ENCODE measurements at places on chromosomes 3 and 15. TPM values are rescaled to one million over a fixed set of nuclear protein-coding genes. Genes with fewer than 3 reads are reported as not detected.

DNA sequence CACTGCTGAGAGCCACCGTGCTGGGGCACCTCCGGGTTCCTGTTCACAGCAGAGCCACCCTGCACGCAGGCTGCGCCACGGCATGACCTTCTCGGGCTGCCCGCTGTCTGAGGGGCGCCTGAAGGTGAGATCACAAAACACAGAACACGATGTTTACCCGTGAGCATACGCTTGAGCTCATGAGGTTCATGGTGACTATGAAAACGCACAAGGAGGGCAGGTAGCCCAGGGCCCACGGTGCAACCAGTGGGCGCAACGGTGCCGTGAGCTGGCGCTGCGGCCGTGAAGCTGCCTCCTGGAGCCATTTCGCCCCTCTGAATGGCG lies 36.1 kb downstream of the KLHL25 start:
- no peak for DNase-seq

GRCh38 chr3:77513542-77513941 lies 473.6 kb downstream of the ROBO2 start:
- DNase-seq: no peak

DNA sequence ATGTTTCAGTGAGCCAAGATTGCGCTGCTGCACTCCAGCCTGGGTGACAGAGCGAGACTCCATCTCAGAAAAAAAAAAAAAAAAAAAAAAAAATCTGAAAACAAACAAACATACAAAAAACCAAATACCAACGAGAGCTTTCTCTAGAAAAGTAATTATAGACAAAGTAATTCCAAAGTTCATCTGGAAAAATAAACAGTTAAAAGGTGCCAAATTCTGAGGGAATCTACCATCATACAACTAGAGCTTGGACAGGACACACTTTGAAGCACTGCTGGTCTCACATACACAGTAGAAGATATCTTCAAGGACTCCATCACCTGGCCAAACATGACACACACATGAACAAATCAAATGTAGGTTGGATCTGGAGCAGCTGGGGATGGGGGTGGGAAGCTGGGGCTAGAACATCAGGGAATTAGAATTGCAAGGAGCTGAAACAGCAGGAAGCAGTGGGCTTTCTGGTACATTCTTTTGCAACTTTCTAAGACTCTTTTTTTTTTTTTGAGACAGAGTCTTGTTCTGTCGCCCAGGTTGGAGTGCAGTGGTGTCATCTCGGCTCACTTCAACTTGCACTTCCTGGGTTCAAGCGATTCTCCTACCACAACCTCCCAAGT lies 41.1 kb upstream of the CTSH start:
- DNase-seq: no peak

DNA sequence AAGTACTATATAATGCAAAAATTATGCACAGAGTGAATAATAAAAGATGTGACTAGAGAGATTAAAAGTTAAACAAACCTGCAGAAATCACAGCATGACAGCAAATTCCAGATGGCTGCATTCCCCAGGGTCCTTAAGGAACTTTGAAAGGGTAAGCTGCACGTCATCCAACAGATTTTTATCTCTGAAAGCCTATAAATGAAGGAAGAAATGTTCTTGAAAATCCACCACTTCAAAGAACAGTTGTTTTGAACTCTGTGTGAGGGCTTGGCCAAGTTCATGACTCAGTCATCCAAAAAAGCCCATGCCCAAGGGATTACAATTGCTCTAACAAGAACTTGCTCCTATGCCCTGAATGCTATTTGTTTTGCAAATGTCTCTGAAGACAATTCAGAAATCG lies 603.6 kb downstream of the PLOD2 start:
- no peak for DNase-seq

DNA sequence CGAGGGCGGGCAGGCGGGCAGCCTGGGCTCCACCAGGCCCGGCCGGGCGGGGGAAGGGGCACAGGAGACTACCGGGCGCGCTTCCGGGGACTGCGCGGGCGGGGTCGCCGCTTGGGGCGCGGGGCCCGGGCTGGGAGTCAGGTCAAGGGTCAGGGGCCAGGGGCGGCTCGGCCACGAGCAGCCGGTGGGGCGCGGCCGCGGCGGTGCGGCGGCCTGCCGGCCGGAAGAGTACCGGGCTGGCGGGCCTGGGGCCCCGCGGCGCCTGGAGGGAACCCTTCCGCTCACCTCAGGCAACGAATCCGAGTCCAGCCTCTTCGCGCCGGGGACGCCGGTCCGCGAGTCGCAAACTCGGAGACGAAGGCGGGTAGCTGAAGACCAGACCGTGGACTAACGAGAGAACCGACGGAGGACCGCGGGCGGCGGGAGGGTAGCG lies 225 bp downstream of the RHOA start:
- no peak for DNase-seq

- DNase-seq: no peak
These were observed 61.3 kb downstream of the TMCO5A start for GRCh38 chr15:37995461-37996347.

DNA sequence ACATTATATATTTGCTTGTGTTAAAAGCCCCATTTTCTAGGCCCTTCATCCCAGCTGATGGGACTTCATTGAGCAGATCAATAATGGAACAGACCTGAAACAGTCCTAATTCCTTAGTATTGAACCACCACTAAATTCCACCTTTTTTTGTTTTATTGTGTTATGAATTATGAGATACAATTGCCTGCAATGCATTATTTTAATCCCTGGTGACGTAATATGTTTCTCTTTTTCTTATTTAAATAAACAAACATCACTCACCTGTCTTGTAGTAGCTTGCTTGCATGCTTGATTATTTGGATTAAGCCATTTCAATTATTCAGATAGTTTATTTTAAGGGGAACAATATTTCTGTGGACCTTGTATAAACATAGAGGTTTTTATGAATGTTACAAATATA lies 40.7 kb upstream of the GMNC start:
- DNase-seq: no peak

GRCh38 chr3:88997260-88997659 lies 110.2 kb upstream of the EPHA3 start:
- DNase-seq: no peak

DNA sequence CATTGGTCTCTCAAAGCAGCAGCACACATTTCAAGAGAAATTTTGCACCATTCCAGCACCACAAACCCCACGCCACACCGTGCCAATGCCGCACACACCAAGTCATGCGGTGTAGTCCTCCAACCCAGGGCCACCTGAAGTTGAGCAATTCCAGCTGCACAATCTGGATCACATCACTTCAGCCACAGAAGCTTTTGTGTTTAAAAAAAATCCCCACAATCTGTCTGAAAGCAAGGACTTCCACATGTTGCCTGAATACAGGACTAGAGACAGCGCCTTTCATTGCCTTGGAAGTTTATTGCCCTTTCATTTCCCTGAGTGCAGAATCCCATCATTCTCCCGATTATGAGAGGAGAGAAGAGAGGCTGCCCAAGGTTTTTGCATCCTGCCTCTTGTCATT lies 175.6 kb upstream of the BCL6 start:
- no peak for DNase-seq

- DNase-seq: no peak
These were observed 229.5 kb downstream of the CHL1 start for GRCh38 chr3:426072-426471.

GRCh38 chr3:14130230-14130629 lies 5.4 kb downstream of the TMEM43 start:
- DNase-seq: no peak

GRCh38 chr3:152477422-152477821 lies 208.7 kb downstream of the MBNL1 start:
- no peak for DNase-seq

DNA sequence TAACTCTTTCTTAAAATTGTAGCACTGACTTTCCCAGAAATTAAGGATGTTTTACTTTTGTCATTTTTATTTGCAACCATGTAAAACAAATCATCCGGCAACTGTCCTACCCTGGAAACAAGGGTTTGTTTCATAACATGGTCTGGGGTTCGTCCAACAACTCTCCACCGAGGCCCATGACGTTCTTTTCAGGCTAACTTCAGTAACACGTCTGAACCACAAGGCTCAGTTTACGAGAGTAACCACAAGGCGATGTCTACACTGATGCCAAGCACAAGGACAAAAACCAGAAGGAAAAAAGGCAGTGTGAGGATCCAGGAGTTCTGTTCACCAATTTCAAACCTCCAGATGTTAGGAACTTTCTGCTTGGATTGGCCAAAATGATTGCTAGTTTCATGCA lies 546.1 kb downstream of the NTRK3 start:
- no peak for DNase-seq

DNA sequence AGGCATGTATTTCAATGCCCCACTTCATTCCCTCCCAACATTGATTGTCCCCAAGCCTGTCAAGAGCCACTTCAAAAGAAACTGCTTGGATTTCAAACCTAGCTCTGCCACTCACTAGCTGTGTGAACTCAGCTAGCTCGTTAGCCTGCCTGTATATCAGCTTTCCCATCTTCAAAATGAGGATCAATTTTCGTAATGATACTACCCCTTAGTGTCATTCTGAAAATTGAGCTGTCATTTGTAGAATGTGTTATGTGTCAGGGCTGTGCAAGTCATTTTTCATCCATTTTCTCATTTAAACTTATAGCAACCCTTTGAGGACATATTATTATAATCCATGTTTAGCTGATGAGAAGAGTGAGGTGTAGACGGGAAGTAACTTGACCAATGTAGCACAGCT lies 88.6 kb downstream of the TRIM42 start:
- DNase-seq: no peak

- DNase-seq: no peak
These were observed 78.3 kb upstream of the POLG start for GRCh38 chr15:89412905-89413411.

The BSN gene
- 0.41 TPM for total RNA-seq

The IL12A gene
- 3.9 TPM for total RNA-seq

The GOLGA8T gene
- 0.39 TPM for total RNA-seq

The SRGAP3 gene
- 5.0 TPM for total RNA-seq

The C3orf80 gene
- total RNA-seq: 0.28 TPM

The NMNAT3 gene
- 23.4 TPM for total RNA-seq

The GOLGA8K gene
- total RNA-seq: not detected

The C3orf85 gene
- not detected for total RNA-seq

The TLR9 gene
- not detected for total RNA-seq

The CTXN2 gene
- total RNA-seq: not detected

The AADAC gene
- total RNA-seq: 0.39 TPM
